Tibial artery (tissue), 4 donors: ENCODE measurements at places on chromosomes 3 and 15.

- no peaks in the 10 kb centered on the region for H3K27me3 ChIP-seq
- no peak overlapping the region for H3K4me3 ChIP-seq
- no peaks in the 10 kb centered on the region for H3K4me1 ChIP-seq
- no peaks in the 10 kb centered on the region for H3K36me3 ChIP-seq
Observed at GRCh38 chr3:105752791-105753415, 115.9 kb downstream of the CBLB start.

GRCh38 chr15:50119063-50120040 lies at the start of gene ATP8B4:
Gene ATP8B4 (minus strand): TSS chr15:50119233. CDS start chr15:50106966, 12,267 bp downstream.
- no peak within 1 kb of the TSS for H3K27ac ChIP-seq
- no peaks in the 10 kb centered on the region for H3K4me1 ChIP-seq
- DNase-seq: no peak
- no peaks in the 10 kb centered on the region for H3K27me3 ChIP-seq
- no peaks in the 10 kb centered on the region for H3K36me3 ChIP-seq

DNA sequence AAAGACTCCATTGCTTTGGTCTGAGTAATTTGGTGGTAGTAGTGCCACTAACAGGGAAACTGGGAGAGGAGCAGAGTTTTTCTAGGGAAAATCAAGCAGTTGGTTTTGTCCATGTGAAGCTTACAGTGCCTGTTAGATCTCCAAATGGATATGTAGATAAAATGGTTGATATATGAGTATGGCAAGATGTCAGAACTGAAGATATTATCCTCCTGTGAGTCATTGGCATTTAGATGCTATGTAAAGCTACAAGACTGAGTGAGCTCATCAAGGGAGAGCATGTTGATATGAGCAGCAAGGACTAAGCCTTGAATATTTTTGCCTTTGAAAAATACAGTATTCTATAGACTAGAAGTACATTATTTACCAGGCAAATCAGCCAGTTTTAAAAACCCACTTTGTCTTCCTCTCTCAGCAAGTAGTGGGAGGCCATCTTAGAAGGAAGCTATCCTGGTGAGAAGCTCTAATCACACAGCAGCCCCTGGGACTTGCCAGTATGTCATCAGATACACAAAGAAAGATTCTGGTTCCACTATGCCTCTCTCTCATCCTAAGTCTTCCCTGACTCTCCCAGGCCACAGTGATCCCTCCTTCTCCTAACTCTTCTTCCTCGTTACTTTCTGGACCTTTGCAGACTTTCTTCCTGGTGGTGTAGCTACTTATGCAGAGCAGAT lies 77.4 kb upstream of the ANKRD28 start:
- no peaks in the 10 kb centered on the region for H3K27me3 ChIP-seq
- no peak overlapping the region for H3K4me3 ChIP-seq
- H3K27ac ChIP-seq: no peak overlapping the region
- no peaks in the 10 kb centered on the region for H3K4me1 ChIP-seq

DNA sequence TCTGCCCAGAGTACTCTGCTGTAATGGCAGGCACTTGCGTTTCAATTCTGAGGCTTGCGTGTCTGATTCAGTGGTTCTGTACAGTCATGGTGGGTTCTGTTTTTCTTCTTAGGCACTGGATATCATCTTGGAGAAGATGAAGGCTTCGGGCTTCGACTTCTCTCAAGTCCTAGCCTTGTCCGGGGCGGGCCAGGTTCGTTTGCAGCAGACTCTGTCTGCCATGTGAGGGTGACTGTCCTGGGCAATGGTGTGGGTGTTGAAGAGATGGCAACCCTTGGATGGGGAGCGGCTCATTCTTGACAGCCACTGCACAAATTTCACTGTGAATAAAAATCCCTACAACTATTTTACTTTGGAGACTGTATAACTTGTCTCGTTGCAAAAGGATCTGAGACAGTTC lies 16.2 kb downstream of the XYLB start:
- H3K27me3 ChIP-seq: no peaks in the 10 kb centered on the region
- H3K4me1 ChIP-seq: no peaks in the 10 kb centered on the region
- peaks cover 41% of the 10 kb centered on the region for H3K36me3 ChIP-seq
- DNase-seq: no peak
- no peak overlapping the region for H3K4me3 ChIP-seq

DNA sequence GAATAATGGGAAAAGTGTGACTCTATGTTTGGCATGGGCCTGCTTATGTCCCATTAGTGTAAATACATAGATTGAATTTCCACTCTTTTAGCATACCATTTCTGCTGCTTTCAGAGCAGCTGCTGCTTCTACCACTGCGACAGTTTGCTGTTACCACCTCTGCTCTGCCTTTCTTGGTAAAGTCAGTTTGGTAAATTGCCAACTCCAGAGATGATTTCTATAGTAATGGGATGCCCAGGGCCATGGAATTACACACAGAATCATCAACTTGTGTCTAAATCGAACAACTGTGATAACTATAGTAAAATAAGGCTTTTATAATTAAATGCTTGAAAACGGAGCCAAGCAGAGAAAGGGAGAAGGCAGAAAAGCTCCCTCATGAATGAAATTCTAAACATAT lies 168.4 kb upstream of the VEPH1 start:
- H3K4me1 ChIP-seq: no peaks in the 10 kb centered on the region
- H3K27ac ChIP-seq: no peak overlapping the region
- DNase-seq: no peak
- H3K27me3 ChIP-seq: no peaks in the 10 kb centered on the region

- no peaks in the 10 kb centered on the region for H3K27me3 ChIP-seq
- H3K4me1 ChIP-seq: no peaks in the 10 kb centered on the region
- no peak for DNase-seq
Observed at GRCh38 chr3:24704496-24704895, 209.8 kb upstream of the THRB start.

DNA sequence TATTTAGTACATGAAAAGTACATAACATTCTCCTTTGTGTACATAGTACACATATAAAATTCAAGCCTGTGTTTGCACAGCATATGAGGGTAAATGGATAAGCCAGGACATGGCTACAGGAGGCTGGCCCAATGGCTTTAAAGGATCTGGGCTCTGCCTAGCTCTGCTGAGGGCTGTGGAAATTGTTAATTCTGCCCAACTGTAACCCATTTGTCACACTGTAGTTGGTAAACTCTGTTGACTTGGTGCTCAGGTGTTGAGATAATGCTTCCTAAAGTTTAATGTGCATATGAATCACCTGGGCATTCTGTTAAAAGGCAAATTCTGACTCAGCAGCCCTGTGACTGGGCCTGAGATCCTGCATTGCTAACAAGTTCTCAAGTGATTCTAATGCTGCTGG lies 196.5 kb upstream of the ZPLD1 start:
- H3K27ac ChIP-seq: no peak overlapping the region
- H3K27me3 ChIP-seq: no peaks in the 10 kb centered on the region
- no peaks in the 10 kb centered on the region for H3K36me3 ChIP-seq
- H3K4me1 ChIP-seq: no peaks in the 10 kb centered on the region
- H3K4me3 ChIP-seq: no peak overlapping the region
- DNase-seq: no peak

GRCh38 chr3:32455609-32456428 lies 46.8 kb downstream of the CMTM6 start:
- H3K27me3 ChIP-seq: no peaks in the 10 kb centered on the region
- peaks cover 15% of the 10 kb centered on the region for H3K36me3 ChIP-seq
- DNase-seq: no peak
- H3K4me3 ChIP-seq: no peak overlapping the region

- no peaks in the 10 kb centered on the region for H3K36me3 ChIP-seq
- H3K27ac ChIP-seq: no peak overlapping the region
- no peaks in the 10 kb centered on the region for H3K4me1 ChIP-seq
- DNase-seq: no peak
- H3K27me3 ChIP-seq: no peaks in the 10 kb centered on the region
Observed at GRCh38 chr15:94387442-94387841, 156.1 kb downstream of the MCTP2 start.

GRCh38 chr3:64178419-64178818 lies 46.8 kb downstream of the PRICKLE2 start:
- H3K27me3 ChIP-seq: no peaks in the 10 kb centered on the region
- H3K4me3 ChIP-seq: no peak overlapping the region
- DNase-seq: no peak
- H3K4me1 ChIP-seq: no peaks in the 10 kb centered on the region

- peak overlapping the region; percentile 93 for H3K27ac ChIP-seq
- H3K36me3 ChIP-seq: no peaks in the 10 kb centered on the region
- peak overlapping the region; percentile 82 for H3K4me3 ChIP-seq
- DNase-seq: peak; percentile 91
- no peaks in the 10 kb centered on the region for H3K27me3 ChIP-seq
- H3K4me1 ChIP-seq: peaks cover 19% of the 10 kb centered on the region
Observed at GRCh38 chr15:55290528-55291057, 980 bp upstream of the RAB27A start.

GRCh38 chr3:126084768-126085180 lies 850 bp upstream of the SLC41A3 start:
- no peaks in the 10 kb centered on the region for H3K36me3 ChIP-seq
- H3K4me1 ChIP-seq: no peaks in the 10 kb centered on the region
- H3K4me3 ChIP-seq: peak overlapping the region; percentile 87

- H3K4me1 ChIP-seq: no peaks in the 10 kb centered on the region
- H3K36me3 ChIP-seq: peaks cover 42% of the 10 kb centered on the region
- H3K4me3 ChIP-seq: no peak overlapping the region
- peak; percentile 65 for DNase-seq
- H3K27ac ChIP-seq: no peak overlapping the region
- no peaks in the 10 kb centered on the region for H3K27me3 ChIP-seq
Observed at GRCh38 chr15:89645680-89646079, 9.6 kb downstream of the KIF7 start.
